Thyroid gland (tissue), 4 donors: ENCODE measurements at places on chromosomes 12 and 14.
A peak's percentile ranks its signal among the peaks of the same experiment; 100 is the strongest.

GRCh38 chr12:66352197-66352596 is 49.9 kb downstream of the HELB start:
- DNase-seq = peak; percentile 5

DNA sequence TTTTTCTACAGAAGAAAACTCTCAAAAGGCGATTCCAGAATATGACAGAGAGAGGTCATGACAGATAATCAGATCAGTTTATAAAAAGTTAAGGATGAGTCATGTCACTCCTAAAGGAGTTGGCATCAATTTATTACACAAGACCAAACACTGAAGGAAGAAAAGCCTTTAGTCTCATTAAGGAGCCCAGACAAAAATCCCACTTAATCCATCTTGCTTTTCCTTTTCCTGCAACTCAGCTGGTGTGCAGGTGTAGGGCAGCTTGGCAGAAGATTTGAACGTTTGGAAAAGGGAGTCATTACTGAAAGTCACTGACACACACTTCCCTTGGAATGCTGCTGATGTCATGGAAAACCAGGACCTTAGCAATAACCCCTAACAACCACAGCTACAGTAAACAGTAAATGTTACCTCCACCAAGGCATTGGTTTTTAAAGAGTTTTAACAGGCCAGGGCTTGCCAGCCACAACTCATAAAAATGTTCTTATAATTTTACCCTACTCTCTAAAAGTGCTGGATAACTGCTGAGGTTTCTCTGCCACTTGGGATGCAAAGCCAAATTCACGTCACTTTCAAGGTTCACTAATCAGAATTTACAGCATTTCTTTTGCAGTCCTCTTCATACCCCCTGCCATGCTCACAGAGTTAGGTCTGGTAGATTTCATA is 320.6 kb downstream of the RAD51B start:
- peak; percentile 20 for DNase-seq

GRCh38 chr14:90445011-90445410 is 48.2 kb downstream of the CALM1 start:
- no peak for DNase-seq

DNA sequence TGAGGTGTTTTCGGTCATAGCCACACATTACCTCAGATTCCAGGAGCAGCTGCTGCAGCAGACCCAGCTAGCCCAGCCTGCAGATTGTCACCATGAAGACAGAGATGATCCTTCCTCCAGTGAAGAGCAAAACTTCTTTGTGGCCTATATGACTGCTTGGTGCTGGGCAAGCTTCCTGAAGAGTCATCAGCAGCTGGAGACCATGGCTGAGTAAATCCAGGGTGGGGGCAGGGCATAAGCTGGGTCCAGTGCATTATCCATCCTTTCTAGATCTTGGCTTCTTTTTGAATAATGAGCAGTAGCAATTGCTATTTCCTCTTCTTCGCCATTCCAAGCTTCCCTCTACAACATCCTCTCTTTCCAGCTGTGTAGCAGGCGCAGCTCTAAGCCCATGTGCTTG is 373.1 kb upstream of the DDHD1 start:
- DNase-seq = no peak

DNA sequence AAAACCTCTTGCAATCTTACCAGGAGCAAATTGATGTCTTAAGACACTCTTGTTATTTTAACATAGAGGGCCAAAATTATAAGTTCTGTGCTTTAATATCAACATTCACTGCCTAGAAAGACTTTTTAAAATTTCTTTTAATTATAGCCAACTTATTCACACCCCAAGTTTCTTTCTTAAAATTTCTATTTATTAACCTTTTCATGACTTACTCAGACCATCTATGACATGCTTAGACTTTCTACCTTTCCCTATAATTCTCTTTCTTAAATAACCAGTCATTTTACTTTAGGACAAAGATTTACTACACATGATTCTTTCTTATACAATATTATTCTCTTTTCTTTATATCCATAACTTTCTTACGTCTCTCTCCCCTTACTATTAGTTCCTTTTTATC is 220.4 kb downstream of the NUBPL start:
- DNase-seq = no peak

DNA sequence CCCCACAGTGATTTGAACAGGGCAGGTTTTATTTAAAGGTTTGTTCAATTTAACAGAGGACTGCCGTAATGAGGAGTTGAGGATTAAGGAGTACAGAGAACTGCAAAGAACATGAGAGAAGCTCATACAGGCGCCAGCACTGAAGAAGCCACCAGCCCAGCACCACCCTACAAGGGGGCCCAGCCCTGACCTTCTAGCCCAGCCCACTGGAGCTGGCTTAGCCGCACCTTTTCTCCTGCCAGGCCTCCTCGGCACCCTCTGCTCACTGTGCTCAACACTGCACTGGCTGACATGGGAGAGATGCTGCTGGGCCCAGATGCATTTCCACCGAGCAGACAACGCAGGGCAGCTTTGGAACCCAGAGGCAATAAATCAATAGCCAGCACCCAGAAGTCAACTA is 36.5 kb upstream of the SFSWAP start:
- DNase-seq = no peak

DNA sequence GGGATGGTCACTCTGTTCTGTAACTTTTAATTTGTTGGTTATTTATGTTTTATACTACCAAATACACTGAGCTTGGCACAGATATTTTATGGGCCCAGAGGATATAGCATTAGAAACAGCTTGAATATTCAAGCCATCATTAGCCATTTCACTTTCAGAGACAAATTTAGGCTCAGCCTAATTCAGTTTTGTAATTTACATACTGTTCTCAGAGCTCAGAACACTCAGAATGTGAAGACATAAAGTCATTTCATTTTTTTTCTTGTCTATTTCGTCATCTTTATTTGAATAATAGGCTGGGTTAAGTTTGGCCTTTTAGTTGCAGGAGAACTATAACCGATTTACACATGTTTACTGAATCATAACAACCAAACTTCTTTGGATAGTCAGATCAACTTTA is 361.7 kb downstream of the SNAPC1 start:
- DNase-seq = no peak

GRCh38 chr14:53470351-53471043 is 317.4 kb upstream of the DDHD1 start:
- DNase-seq = peak; percentile 72

DNA sequence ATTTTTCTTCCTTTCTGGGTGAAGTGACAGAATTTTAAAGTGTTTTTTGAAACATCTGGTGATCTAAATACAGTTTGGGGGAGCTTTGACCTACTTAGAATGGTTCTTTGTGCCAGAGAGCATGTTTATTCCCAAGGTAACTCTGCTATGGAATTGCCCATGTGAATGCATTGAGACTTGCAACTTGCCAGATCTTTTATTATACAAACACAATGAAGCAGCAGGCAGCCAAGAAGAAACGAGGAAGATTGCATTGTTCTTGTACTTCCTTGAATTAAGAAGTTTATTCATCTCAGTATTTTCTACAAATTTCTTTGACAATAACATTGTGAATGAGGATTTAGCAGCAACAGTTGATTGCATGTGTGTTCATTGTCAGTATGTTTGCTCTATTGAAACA is 55.5 kb downstream of the FGD4 start:
- DNase-seq = no peak

- DNase-seq = no peak
These were observed 28.3 kb upstream of the ETFBKMT start for GRCh38 chr12:31631023-31631724.

- no peak for DNase-seq
These were observed 131.8 kb downstream of the NEDD1 start for GRCh38 chr12:97038834-97039233.

DNA sequence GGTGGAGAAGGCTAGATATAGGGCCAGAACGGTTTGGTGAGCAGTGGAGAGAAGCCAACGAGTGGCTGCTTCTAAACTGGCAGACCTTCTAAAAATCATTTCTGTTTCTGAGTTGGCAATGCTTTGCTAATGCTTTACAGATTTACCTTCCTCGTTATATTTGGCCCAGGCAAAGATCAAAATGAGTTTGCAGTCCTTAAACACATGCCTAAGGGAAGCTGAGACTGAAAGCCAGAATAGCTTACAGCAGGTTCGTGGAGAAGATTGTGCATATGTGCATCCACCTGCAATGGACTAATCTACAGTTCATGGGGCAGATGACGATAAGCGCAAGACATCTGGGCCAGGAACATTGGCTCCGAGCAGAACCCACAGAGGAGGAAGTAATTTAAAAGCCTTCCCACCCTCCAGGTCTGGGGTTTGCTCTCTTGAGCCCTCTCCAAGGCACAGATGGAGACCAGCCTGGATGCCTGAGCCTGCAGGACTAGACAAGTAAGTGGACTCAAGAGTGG is 99.4 kb downstream of the NINJ2 start:
- no peak for DNase-seq

GRCh38 chr12:49708851-49709250 is 1.6 kb upstream of the FMNL3 start:
- no peak for DNase-seq

DNA sequence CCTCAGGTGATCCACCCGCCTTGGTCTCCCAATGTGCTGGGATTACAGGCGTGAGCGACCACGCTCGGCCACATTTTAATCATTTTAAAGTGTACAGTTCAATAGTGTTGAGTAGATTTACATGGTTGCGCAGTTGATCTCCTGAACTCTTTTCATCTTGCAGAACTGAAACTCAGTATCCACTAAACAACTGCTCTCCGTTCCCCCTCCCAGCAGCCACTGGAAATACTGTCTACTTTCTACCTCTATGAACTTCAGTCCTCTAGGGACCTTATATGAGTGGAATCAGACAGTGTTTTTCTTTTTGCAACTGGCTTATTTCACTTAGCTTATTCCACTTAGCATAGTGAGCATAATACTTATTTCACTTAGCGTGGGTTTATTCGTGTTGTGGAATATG is 53.7 kb downstream of the KCTD10 start:
- DNase-seq = no peak

- DNase-seq = peak; percentile 77
These were observed 2.2 kb downstream of the PLEKHG6 start for GRCh38 chr12:6312529-6313325.

GRCh38 chr14:24514209-24514608 is 6.1 kb upstream of the CMA1 start:
- no peak for DNase-seq

DNA sequence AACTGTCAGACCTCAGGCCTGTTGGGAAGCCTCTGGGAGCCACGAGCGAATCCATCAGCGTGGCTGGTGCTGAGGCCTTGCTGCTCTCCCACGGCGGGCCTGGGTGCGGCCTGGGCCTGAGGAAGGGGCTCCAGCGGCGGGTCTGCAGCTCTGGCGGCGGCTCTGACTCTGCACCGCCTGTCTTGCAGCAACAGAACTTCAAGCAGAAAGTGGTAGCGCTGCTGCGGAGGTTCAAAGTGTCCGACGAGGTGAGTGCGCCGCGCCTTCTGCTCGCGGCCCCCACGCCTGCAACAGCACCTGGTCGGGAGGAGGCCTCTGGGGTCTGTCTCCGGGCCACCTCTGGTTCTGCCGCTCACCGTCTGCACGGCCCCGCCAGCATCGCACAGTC is 28.7 kb upstream of the TEX22 start:
- no peak for DNase-seq

DNA sequence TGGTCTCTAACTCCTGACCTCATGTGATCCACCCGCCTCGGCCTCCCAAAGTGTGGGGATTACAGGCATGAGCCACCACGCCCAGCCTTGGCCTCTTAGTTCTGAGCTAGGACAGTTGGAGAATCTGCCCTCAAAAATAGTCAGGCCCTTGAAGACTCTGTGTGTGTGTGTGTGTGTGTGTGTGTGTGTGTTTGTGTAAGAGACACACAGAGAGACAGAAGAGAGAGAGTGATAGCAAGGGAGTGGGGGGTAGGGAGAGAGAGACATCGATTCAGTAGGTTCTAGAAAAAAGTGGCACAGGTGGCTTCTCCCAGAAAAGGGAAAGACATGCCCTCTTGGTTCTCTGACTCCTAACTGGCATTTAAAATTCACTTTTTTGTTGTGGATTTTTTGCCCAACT is 5.4 kb downstream of the HNF1A start:
- no peak for DNase-seq

DNA sequence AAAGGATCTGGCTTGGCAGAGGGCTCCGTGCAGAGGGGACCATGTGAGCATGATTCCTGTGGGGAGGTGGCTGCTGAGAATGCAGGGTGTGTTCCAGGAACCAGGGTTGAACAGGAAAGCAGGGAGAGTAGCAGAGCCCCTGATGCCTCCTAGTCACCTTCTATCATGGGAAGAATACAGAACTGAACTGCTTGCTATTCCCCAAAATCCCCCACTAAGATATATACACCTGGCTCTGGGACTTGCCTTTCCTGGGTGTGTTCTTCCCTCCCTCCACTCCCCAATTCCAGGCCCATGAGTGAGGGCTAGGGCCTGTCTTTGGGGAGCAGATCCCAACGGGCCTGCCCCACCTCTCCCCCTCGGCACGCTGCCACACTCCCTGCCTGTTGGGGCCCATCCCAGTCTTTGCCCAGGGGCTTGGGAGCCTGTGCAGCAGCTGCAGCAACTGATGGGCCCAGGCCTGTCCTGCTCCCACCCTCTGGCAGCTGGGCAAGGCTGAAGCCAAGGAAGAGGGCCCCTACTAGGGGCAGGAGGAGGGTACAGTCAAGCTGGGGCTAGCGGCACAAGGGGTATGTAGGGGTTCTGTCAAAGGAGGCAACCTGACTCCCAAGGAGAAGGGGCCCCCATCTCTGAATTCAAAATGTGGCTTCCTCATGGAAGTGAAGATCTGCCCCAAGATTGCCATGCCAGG is 3.2 kb downstream of the AJUBA start:
- no peak for DNase-seq

- DNase-seq = no peak
These were observed 16.4 kb downstream of the BCL2L14 start for GRCh38 chr12:12086973-12087692.

DNA sequence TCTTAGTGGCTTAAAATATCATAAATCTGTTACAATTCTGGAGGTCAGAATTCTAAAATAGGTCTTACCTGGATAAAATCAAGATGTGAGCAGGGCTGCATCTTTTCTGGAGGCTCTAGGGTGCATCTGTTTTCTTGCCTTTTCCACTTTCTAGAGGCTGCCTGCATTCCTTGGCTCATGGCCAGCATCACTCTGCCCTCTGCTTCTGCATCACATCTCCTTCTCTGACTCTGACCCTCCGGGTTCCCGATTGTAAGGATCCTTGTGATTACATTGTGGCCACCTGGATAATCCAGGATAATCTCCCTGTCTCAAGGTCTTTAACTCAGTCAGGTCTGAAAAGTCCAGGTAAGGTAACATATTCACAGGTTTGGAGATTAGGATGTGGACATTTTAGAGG is 11.0 kb upstream of the BMP4 start:
- DNase-seq = peak; percentile 18
